ENCODE measurements at places on chromosomes 1 and 21. TPM values are rescaled to one million over a fixed set of nuclear protein-coding genes. Genes with fewer than 3 reads are reported as not detected.

GRCh38 chr21:36803051-36803645 lies 104.2 kb downstream of the SIM2 start:
- H3K27ac ChIP-seq: no peak overlapping the region
- H3K4me3 ChIP-seq: no peak overlapping the region
- no peak for DNase-seq
- H3K4me1 ChIP-seq: peaks cover 13% of the 10 kb centered on the region
- H3K36me3 ChIP-seq: peaks cover 2% of the 10 kb centered on the region

- no peak for DNase-seq
- no peaks in the 10 kb centered on the region for H3K4me1 ChIP-seq
- H3K36me3 ChIP-seq: no peaks in the 10 kb centered on the region
- H3K27ac ChIP-seq: no peak overlapping the region
- H3K4me3 ChIP-seq: no peak overlapping the region
These were observed 74.4 kb upstream of the GRIK3 start for GRCh38 chr1:37108596-37109188.

- H3K36me3 ChIP-seq: no peaks in the 10 kb centered on the region
- H3K4me3 ChIP-seq: no peak overlapping the region
- H3K27me3 ChIP-seq: no peaks in the 10 kb centered on the region
- no peak for DNase-seq
These were observed 11.8 kb downstream of the TESK2 start for GRCh38 chr1:45479039-45479748.

CRNN gene
- total RNA-seq: not detected

- no peak overlapping the region for H3K27ac ChIP-seq
- peaks cover 27% of the 10 kb centered on the region for H3K36me3 ChIP-seq
- peaks cover 12% of the 10 kb centered on the region for H3K27me3 ChIP-seq
- H3K4me3 ChIP-seq: no peak overlapping the region
- DNase-seq: no peak
These were observed 4.1 kb upstream of the CHD5 start for GRCh38 chr1:6184083-6184783.

- DNase-seq: no peak
- H3K4me3 ChIP-seq: no peak overlapping the region
- peaks cover 35% of the 10 kb centered on the region for H3K4me1 ChIP-seq
- H3K27ac ChIP-seq: no peak overlapping the region
- no peaks in the 10 kb centered on the region for H3K36me3 ChIP-seq
These were observed 33.9 kb upstream of the ATP2B4 start for GRCh38 chr1:203592730-203593129.

GJA9 gene
- total RNA-seq: not detected

DNA sequence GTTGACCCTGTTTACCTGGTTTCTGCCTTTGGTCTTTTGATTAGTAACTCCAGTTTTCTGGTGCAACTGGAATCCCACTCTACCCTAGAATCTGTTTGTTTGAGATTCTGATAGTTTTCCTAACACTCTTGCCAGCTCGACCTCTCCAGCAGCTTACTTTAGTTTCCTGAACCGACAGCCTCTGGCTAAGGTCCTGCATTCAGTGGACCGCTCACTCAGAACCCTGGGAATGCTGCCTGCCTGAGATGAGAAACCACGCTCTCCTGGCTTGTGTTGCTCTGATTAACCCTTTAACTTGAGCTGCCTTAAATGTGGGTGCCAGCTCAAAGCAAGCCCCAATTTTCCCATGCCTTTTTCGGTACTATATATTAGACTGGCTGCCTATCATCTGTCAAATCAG lies 45.3 kb upstream of the SIPA1L2 start:
- H3K27me3 ChIP-seq: no peaks in the 10 kb centered on the region
- H3K4me3 ChIP-seq: no peak overlapping the region
- no peaks in the 10 kb centered on the region for H3K4me1 ChIP-seq
- H3K36me3 ChIP-seq: no peaks in the 10 kb centered on the region
- H3K27ac ChIP-seq: no peak overlapping the region
- DNase-seq: no peak

DNA sequence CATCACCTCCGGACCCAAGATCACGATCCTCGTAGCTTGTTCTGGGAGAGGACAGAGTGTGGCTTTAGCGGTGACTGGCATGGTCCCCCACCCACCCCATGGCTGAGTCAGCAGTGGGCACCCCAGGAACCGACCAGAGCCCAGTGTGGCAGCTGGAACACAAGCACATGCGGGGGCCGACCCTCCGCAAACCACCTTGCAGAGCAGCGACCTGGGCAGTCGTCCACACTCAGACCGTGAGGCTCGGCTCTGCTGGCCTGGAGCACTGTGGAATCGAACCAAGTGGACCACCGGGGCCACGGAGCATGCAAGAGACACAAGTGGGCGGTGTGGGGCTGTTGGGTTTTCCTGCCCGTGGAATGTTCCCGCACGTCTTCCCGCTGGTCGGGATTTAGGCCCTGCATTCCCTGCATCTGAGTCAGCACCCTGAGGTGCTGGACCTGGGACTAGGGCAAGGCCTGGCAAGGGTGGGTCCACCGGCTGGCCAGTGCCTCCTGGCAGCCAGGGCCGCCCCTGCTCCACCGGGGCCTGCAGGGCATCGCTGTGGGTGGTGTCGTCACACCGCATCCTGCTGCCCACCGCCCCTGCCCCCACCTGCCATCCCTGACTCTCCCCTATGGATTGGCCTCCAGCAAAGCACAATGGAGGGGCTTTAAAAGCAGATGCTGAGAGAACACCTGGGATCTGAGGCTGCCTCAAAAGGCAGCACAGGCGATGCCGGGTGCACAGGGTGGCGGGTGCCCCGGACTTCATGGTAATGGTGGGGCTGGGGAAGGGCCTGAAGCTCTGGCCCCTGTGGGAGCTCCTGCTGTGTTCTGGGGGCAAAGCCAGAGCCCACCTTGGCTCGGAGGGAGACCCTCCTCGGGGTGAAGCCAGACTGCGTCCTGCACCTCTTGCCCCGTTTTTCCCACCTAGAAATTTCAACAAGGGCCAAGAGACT lies 18.5 kb downstream of the MORN1 start:
- no peak overlapping the region for H3K27ac ChIP-seq
- peaks cover 14% of the 10 kb centered on the region for H3K4me1 ChIP-seq
- DNase-seq: no peak
- peaks cover 51% of the 10 kb centered on the region for H3K36me3 ChIP-seq

- H3K36me3 ChIP-seq: peaks cover 6% of the 10 kb centered on the region
- H3K4me3 ChIP-seq: no peak overlapping the region
- no peaks in the 10 kb centered on the region for H3K4me1 ChIP-seq
- DNase-seq: no peak
- H3K27ac ChIP-seq: no peak overlapping the region
- H3K27me3 ChIP-seq: no peaks in the 10 kb centered on the region
These were observed 17.6 kb downstream of the USP33 start for GRCh38 chr1:77742011-77742555.

GRCh38 chr1:156696755-156697154 lies 8.6 kb downstream of the CRABP2 start:
- H3K36me3 ChIP-seq: peaks cover 12% of the 10 kb centered on the region
- peaks cover 16% of the 10 kb centered on the region for H3K4me1 ChIP-seq
- no peak for DNase-seq
- H3K27me3 ChIP-seq: peaks cover 10% of the 10 kb centered on the region
- H3K4me3 ChIP-seq: no peak overlapping the region
- no peak overlapping the region for H3K27ac ChIP-seq

MRPS15 gene
- total RNA-seq: 24.7 TPM

DNA sequence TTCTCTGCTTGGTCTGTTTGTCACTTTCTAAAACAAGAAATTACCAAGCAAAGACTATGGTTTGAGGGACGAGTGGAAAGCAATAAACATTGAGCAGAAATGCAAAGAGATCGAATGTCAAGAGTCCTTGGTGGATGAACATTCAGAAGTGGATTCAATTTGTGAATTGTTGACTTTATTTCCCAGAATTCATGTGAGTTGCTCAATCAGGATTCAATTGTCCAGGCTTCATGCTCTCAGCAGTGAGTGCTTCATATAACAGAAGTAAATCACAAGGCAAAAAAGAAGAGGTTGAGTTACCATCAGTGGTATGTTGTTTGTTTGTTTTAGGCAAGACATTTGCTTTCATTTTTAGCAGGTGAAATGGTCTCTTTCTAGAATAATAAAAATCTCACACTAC lies 31.9 kb downstream of the NGF start:
- no peaks in the 10 kb centered on the region for H3K36me3 ChIP-seq
- H3K4me1 ChIP-seq: peaks cover 7% of the 10 kb centered on the region

GRCh38 chr1:32886004-32886827 lies at the start of gene HPCA:
Gene HPCA (plus strand): TSS chr1:32886491. CDS start chr1:32888899, 2,408 bp downstream.
- H3K27me3 ChIP-seq: peaks cover 22% of the 10 kb centered on the region
- peaks cover 12% of the 10 kb centered on the region for H3K36me3 ChIP-seq
- peak within 1 kb of the TSS; percentile 29 for H3K4me3 ChIP-seq
- peak; percentile 50 for DNase-seq
- H3K4me1 ChIP-seq: peaks cover 51% of the 10 kb centered on the region
- no peak within 1 kb of the TSS for H3K27ac ChIP-seq

SPATA21 gene
- not detected for total RNA-seq

DNA sequence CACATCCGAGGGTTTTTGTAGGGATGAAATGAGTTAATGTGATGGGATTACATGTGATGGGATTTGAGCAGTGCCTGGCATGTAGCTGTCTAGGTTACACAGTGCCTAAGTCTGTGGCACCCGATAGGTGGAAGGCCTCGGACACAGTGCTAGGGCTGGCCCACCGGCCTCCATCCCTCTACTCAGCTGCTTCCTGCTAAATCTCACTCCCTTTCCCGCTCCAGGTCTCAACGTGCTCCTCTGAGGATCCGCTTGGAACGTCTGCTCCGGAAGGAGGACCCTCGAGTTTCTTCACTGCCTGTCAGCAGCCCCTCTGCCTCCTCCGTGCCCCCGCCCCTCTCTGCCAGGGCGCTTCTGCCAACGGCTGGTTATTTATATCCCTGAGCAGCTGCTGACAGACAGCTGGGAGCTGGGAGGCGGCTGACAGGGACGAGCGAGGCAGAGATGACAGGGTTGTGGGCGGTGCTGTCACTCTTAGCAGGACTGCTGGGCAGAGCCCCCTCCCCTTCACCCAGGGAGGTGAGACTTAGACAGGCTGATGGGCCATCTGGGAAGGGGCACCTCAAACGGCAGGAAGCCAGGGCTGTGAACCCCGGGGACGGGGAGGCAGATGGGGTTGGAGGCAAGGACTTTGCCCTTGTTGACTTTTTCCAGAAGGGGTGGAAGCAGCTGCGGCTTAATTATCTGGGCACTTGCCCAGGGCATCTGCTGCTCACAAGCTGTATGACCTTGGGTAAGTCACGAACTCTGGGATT lies 26.6 kb upstream of the LRRN2 start:
- H3K4me3 ChIP-seq: no peak overlapping the region
- H3K36me3 ChIP-seq: no peaks in the 10 kb centered on the region
- H3K4me1 ChIP-seq: peaks cover 39% of the 10 kb centered on the region
- H3K27me3 ChIP-seq: no peaks in the 10 kb centered on the region

DNA sequence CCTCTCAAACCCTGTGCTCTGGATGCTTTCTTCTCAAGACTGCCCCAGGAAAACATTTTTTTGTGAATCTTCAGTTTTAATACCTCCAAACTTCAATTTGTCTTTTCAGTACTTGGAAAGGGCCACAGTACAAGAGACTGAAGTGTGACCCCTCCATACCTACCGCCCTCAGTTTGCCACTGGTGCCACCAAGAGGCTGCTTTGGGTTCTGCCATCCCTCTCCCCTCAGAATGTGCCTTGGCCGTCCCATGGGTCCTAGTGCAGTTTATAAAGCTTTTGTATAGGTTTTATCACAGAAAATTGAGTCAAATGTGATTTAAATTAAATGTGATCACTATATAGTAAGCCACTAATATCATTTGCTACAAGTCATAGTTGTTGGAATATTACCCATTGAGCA lies 60.8 kb upstream of the PGD start:
- DNase-seq: no peak
- H3K4me3 ChIP-seq: no peak overlapping the region
- H3K27ac ChIP-seq: no peak overlapping the region
- H3K4me1 ChIP-seq: no peaks in the 10 kb centered on the region
- H3K27me3 ChIP-seq: no peaks in the 10 kb centered on the region
- H3K36me3 ChIP-seq: peaks cover 71% of the 10 kb centered on the region

CAMK2N1 gene
- 36.4 TPM for total RNA-seq

GRCh38 chr1:76381450-76382097 lies 307.0 kb downstream of the ST6GALNAC3 start:
- no peaks in the 10 kb centered on the region for H3K36me3 ChIP-seq
- no peak overlapping the region for H3K27ac ChIP-seq
- no peaks in the 10 kb centered on the region for H3K27me3 ChIP-seq

- H3K36me3 ChIP-seq: no peaks in the 10 kb centered on the region
- no peaks in the 10 kb centered on the region for H3K27me3 ChIP-seq
- no peak overlapping the region for H3K4me3 ChIP-seq
- no peak overlapping the region for H3K27ac ChIP-seq
- DNase-seq: no peak
These were observed 84.1 kb upstream of the NEGR1 start for GRCh38 chr1:72366466-72366865.

FOXE3 gene
- total RNA-seq: not detected

GRCh38 chr1:244231572-244232315 lies 180.7 kb downstream of the ZBTB18 start:
- H3K4me1 ChIP-seq: peaks cover 14% of the 10 kb centered on the region
- no peak overlapping the region for H3K4me3 ChIP-seq
- H3K27ac ChIP-seq: no peak overlapping the region
- peaks cover 5% of the 10 kb centered on the region for H3K27me3 ChIP-seq
- no peak for DNase-seq

IFNLR1 gene
- 0.72 TPM for total RNA-seq

GRCh38 chr1:5983361-5984103 lies 8.7 kb downstream of the NPHP4 start:
- H3K4me1 ChIP-seq: peaks cover 7% of the 10 kb centered on the region
- peaks cover 39% of the 10 kb centered on the region for H3K36me3 ChIP-seq
- H3K27ac ChIP-seq: no peak overlapping the region

DNA sequence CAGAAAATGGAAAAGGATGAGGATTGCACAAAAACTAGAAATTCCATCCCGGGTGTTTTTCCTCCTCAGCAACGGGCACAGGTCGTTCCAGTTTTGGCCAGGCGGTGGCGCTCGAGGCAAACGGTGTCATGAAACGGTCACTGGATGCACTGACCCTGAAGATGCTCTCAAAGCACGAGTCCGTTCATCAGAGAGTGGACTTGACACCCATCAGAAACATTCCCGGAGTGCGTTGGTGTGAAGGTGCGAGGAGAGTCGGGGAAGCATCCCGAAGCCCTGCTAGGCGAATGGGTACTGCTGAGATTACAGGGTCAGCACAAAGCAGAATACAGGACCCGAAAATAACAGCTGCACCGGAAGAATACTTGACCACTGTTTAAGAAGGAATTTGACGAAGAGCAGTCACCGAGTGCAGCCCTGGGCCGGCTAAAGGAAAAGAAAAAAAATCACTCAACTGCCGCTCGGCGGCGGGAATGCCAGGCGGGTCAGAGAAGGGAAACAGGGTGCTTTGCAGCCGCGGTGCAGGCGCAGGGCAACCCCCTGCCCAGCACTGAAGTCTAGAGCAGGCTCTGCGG lies 71.7 kb upstream of the ETS2 start:
- H3K27ac ChIP-seq: peak overlapping the region; percentile 64
- H3K27me3 ChIP-seq: peaks cover 4% of the 10 kb centered on the region
- peak overlapping the region; percentile 49 for H3K4me3 ChIP-seq
- peaks cover 7% of the 10 kb centered on the region for H3K4me1 ChIP-seq
- peak; percentile 65 for DNase-seq

DNA sequence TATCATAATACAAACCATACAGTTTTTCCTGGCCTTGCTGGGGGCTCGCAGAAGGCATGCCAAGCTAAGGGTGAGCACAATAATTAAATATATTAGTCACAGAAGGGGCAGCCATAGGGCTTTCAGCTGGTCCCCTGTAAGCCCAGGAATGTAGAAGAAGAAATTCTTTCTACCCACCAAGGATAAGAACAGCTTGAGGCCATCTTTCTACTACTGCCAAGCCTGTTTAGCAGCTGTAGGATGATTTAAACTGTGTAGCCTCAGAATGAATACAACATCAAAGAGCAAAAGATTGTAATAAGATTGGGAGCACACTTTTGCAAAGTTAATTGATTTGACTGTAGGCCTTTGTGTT lies 171.5 kb downstream of the LRRC7 start:
- no peak for DNase-seq
- no peaks in the 10 kb centered on the region for H3K4me1 ChIP-seq
- no peaks in the 10 kb centered on the region for H3K36me3 ChIP-seq
- no peak overlapping the region for H3K4me3 ChIP-seq
- no peaks in the 10 kb centered on the region for H3K27me3 ChIP-seq
- H3K27ac ChIP-seq: peak overlapping the region; percentile 58

MIXL1 gene
- 0.50 TPM for total RNA-seq
